ENCODE measurements at places on chromosomes 7 and 10.

DNA sequence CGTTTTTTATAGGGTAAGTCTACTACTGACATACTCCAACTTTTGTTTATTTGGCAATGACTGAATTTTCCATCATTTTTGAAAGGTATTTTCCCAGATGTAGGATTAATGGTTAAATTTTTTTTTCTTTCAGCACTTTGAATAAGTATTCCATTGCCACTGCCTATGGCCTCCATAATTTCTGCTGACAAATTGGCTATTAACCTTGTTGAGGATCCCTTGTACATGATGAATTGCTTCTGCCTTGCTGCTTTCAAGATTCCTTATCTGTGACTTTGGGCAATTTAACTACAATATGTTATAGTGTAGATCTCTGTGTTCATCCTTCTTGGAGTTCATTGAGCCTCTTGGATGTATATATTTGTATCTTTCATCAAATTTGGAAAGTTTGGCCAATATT, 21.6 kb upstream of the VWDE start:
- no peak for DNase-seq

DNA sequence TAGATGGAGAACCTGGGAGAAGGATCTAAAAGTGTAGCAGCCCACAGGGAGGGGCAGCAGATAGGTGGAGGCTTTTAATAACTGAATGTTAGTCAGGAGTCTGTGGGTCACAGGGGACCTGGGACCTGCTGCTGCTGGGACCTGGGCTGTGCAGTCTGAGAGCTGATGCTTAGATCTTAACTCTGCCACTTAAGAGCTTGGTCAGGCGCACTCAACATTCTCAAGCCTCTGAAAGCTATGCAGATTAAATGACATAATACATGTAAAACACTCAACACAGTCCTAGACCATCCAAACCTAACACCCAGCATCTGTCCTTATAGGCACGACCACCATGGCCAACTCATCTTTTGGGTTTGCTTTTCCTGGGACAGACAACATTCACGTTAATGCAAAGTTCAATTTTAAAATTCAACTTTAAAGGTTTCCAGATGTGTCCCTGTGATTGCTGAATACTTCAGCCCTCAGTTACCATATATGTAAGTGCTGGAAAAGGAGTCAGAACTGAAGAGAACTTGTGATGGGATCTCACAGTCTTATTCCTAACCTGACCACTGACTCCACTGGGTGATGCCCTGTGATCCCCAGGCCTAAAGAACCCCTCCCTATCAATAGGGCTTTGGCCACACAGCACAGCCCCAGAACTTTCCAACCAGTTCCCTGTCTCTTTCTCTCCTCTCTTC, 321.0 kb downstream of the PLXNA4 start:
- DNase-seq = no peak

DNA sequence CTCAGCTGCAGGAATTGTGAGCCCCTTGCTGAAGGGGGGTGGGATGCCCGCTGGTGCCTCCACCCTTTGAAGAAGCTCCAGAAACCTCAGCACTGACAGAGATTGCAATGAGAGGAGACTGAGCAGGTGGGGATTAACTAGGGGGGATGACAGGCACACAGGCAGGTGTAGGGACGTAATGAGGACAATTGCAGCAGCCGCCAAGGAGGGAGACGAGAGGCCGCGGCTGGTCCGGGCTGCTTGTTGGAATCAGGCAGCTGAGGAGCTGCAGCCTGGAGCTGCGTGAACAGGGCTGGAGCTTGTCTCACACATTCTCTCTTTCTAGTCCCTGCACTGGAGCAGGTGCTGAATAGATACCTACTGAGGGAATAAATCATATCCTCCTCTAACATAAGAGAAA, 122.0 kb upstream of the TCERG1L start:
- DNase-seq = no peak

GRCh38 chr10:69473304-69473990, 22.2 kb downstream of the TSPAN15 start:
- no peak for DNase-seq

DNA sequence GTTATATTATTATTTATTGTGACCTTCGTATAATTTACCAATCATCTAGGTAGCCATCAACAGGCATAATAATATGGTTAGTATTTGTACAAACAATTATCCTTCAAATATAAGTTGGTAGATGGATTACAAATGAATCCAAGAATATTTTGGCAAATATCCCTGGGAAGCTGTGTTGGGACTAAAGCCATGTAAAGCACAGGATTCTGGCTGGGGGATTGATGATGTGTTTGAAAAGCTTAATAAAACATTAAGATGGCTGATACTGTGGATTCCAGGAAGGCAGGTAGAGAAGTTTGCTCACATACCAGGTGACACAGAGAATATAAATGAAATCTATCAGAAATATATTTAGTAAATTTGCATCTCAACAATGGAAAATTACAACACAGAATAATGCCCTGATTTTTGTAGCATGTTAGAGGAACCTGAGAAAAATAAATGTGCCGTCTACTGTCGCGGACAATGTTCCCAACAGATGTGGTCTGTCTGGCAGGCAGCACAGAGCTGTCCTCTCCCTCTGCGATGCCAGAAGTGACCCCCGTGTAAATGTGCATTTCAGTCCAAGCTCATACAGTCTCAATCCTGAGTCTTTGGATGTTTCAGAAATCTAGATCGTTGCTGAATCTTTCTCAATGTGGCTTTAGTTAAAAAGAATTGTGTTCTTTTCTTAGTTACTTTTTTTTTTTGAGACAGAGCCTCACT, 125.0 kb downstream of the TEX36 start:
- DNase-seq = no peak

DNA sequence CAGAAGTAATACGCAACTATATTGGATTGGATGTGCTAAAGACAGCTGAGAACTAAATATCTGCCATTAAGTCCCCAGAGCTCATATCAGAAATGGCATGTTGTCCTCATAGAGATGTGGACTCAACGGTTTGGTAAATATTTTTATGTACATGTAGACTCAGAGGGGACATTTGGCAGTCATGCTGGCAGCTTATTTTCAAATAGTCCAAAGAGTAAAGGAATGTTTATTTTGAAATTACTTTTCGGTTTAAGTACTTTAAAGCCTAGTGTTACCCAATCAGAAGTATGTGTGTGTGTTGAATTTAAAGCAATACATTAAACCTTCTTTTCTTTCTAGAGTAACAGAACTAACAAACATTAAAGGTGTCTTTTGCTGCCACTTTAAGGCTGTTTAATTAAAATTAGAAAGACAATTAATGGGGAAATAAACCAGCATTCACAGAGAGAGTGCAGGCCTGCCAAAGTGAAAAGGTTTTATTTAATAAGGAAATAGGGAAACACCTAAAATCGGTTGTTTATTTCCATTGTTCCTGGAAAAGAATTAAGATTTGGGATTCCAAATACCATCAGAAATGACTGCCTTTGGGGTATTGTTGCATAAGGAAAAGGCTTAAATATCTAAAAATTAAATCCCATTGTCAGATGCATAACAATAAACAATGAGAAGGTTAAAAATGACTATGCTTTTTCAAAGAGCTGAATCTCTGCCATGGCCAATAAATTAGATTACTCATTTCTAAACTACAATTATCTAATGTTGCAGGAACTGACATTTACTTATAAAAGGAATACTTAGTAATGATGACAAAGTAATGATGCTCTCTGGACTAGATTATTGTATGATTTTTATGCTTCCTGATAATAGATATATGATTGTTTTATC, 113.4 kb upstream of the AHR start:
- DNase-seq = no peak

DNA sequence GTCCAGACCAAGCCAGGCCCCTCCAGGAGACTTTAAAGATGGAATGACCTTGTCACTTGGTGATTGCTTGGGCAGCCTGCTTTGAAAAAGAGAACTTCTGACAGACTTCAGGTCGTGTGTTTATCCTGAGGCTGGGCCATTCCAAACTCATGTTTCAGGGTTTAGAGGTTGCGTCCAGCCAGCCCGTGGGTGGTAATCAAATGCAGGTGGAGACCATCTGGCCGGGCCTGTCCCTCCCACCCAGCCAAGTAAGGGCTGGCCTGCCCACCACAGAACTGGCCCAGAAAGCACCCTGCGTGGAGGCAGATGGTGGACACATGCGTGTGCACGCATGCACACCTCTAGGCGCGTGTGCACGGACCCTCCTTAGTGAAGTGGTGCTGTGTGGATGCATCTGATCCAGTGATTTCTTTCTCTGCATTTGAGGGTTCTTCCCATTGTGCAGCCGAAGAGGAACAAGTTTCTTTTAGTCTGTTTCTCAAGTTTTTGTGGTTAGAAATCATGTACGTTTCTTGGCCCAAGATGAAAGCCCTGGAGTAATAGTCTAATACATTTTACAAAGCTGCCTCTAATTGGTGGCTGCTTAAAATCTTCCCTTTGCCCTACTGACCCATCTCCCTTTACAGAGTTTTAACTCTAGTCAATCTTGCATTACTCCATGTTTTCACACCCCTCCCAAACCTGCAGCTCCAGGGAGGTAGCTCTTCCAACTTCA, 43.0 kb downstream of the SUFU start:
- DNase-seq = peak; percentile 39

GRCh38 chr7:100706672-100707311, 871 bp downstream of the POP7 start:
- DNase-seq = no peak

GRCh38 chr7:4957847-4958476, 1.0 kb downstream of the MMD2 start:
- no peak for DNase-seq

- DNase-seq = peak; percentile 49
Measured at GRCh38 chr7:98266840-98267239, 14.6 kb upstream of the BRI3 start.

DNA sequence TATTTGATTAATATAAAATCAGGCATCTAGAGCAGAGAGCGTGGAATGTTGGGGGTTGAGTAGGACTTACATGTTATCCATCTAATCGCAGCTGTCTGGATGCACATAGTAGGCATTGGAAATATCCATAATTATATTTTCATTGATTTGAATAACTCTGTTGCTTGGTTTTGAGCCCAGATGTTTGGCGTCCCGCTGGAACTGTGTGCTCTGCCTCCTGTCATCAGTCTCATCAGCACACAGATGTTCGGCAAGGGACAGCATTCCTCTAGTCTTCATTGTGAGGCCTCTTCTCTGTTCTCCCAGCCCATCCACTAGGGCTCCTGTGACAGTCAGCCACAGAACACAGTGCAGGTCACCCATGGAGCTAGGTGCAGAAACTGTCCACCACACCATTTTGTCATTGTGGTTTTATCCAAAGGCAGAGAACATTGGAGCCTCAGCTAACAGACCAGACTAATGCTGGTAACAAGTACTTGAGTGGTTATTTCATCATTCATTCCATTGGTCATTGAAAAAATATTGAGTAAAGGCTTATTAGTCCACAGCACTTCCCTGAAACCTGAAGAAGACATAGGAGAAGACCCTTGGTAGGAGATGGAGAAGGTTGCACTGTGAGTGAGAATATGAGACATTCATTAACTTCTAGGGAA, 927.4 kb downstream of the LRMDA start:
- DNase-seq = no peak

GRCh38 chr7:25586513-25586912, 358.2 kb upstream of the NPVF start:
- DNase-seq = no peak

- no peak for DNase-seq
Measured at GRCh38 chr7:100476903-100477870, 1.8 kb downstream of the TSC22D4 start.

GRCh38 chr7:99728615-99729014, 6.4 kb downstream of the CYP3A7 start:
- no peak for DNase-seq

- DNase-seq = peak; percentile 2
Measured at GRCh38 chr7:7330997-7331396, 148.7 kb downstream of the C1GALT1 start.

- no peak for DNase-seq
Measured at GRCh38 chr10:46524472-46525176, 31.8 kb downstream of the GPRIN2 start.

DNA sequence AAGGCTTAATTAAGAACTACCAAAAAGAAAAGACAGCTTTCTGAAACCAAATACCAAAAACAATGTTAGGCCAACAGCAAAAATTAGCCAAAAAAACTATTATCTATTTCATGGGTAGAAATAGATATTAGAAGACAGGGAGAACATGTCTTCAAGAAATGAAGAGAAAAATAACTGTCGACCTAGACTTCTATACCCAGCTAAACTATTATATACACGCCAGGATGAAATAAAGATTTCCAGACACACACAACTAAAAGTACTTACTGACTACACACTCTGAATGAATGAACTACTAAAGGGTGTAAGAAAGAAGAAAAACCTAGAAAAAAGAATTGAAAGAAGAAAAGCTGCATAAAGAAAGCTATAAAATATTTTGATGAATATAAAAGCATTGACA, 11.5 kb upstream of the CDHR3 start:
- DNase-seq = no peak

- no peak for DNase-seq
Measured at GRCh38 chr10:71731791-71732190, 12.2 kb upstream of the C10orf105 start.

DNA sequence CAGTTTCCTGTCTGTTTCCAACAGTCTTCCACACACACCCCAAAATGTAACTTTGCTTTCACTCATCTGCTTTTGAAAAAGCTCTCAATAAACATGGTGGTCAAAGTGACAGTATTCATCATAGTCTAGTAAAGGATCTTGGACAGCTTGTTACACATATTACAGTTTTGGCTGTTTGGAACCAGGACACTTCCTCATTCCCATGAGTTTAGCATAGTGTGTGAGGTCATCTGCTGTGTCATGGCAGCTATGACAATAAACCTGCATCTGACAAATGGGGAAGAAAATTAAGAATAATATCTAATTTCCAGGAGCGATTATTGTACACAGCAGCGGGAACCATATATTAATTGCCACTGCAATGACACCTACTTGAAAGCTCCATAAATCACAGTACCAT, 184.3 kb upstream of the SLC26A5 start:
- DNase-seq = peak; percentile 28

DNA sequence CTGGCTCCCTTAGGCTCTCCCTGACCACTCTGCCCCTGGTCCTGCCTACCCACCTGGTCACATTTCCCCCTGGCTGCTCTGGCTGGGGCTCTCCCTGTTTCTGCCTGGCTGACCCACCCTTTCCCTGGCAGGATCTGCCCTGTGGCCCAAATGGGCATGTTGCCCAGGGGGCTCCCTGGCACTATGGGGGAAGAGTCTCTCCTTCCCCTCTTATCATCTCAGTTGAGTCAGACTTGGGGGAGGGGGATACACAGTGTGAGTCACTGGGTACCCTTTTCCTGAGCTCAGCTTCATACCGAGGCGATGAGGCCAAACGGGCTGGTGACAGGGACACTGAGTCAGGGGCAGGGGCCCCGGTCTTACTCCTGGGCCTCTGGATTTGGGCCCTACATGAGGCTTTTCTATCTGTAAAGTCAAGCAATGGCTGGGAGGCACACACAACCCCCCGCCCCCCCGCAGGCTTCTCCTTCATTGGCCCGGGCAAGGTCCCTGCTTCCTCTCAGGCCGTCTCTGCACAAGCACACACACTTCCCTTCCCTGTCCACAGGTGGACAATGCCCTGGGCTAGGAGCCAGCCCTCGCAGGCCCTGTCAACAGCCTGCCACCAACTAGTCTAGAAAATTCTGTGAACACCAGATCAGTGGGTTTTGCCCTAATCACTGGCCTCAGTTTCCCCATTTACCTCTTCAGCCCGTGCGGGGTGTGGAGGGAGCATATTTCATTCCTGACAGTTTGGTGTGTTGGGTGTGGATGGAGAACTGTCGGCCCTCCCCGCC, 627 bp upstream of the FLNC start:
- no peak for DNase-seq

GRCh38 chr7:2662273-2663120, 25.5 kb upstream of the AMZ1 start:
- DNase-seq = no peak

- no peak for DNase-seq
Measured at GRCh38 chr7:96832092-96832662, 122.5 kb upstream of the SEM1 start.

- DNase-seq = peak; percentile 88
Measured at GRCh38 chr10:11178606-11179515, 161.2 kb downstream of the CELF2 start.

Data from suppressor macrophage treated with lipopolysaccharide for 1 hour (primary cell).